ENCODE measurements at places on chromosomes 11 and 22.

- DNase-seq, result no peak
These were observed at the start of gene ARHGAP42 for GRCh38 chr11:100687054-100687629. TSS of gene ARHGAP42 (plus strand) at chr11:100687288. CDS start at chr11:100687679, 391 bp downstream.

DNA sequence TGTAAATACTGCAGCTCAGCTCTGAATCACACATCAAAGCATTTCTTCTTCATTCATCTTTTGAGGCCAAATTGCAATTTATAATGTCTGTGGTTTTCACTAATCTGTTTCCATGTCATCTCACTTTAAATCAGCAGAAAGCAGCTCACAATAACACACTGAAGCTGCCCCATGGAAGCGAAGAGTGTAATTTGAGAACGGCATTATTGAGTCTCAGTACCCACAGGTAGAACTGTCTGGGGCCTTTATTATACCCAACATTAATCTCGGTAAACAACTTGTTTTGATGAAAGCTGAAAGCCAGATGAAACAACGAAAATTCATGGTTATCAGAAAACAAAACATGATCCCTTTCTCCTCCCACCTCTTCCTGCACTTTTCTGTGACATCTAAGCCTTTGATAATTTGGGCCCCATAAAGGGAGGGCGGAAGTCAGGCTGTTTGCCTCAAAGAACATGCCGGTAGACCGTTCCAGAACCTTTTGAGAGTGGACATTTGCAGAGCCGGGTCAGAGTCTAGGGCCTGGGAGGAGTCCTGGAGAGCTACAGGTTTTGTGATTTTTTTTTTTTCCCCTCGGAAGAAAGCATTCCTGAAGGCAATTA is 68.2 kb upstream of the SESN3 start:
- peak; percentile 6 for DNase-seq

DNA sequence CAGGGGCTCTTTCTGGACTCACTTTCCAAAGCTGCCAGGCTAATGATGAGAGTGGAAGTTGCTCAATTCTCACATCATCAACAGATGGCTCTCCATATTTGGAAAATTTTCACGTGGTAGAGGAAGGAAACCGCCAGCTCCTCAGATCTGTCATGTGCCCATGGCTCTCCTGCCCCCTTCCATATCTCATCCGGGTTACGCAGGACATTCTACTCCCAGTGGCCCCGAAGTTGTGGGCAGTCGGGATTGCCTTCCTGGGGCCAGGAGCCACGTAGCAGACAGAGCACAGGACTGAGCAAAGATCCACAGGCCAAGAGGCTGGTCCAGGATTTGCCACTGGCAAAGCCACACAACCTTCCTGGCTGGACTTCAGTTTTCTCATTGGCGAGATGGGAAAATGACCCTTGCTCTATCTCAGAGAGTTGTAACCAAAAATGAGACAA is 38.8 kb downstream of the RPUSD4 start:
- DNase-seq, result no peak

DNA sequence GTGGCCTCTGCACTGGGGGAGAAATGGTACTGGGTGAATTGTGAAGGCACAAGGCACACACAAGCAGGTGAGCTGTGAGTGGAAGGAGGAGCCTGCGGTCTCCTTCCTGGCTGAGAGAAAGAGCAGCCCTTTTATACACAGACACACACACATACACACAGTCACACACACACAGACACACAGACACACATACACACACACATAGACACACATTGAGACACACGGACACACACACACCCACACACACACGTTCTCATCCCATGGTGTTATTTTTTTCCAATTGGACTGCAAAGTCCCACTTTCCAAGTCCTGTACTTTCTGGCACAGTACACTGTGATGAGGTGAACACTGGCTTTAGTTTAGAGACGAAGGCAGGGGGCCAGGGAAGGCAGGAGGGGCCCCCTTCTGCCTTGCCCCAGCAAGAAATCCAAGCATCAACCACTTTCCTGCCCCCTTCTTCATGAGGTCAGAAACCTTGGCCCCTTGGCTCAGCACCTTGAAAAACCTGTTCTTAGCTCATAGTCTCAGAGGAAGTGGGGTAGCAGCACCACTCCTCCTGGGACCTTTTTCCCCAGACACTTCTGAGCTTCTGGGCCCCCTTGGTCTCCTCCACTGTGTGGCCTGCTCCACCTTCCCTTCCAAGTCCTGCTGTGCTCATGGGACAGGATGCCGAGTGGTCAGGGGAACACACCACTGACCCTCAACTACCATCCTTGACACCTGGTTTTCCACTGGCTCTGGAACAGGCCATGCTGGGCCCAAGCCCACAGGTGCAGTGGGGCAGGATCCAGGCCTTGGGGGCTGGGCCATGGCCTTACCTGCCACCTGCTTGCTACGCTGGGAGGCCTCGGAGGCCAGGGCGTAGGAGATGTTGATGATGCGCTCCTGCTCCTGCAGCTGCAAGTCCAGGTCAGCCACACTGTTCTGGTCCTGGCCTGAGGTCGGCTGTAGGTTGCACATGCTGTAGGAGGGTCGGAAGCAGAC is 43.8 kb downstream of the C11orf58 start:
- no peak for DNase-seq

GRCh38 chr11:125348141-125348651 is 147.9 kb downstream of the FEZ1 start:
- DNase-seq, result no peak

- DNase-seq, result no peak
These were observed 206.9 kb downstream of the DBX1 start for GRCh38 chr11:19953336-19953735.

GRCh38 chr11:121740902-121741301 is 288.1 kb upstream of the SORL1-AS1 start:
- no peak for DNase-seq

DNA sequence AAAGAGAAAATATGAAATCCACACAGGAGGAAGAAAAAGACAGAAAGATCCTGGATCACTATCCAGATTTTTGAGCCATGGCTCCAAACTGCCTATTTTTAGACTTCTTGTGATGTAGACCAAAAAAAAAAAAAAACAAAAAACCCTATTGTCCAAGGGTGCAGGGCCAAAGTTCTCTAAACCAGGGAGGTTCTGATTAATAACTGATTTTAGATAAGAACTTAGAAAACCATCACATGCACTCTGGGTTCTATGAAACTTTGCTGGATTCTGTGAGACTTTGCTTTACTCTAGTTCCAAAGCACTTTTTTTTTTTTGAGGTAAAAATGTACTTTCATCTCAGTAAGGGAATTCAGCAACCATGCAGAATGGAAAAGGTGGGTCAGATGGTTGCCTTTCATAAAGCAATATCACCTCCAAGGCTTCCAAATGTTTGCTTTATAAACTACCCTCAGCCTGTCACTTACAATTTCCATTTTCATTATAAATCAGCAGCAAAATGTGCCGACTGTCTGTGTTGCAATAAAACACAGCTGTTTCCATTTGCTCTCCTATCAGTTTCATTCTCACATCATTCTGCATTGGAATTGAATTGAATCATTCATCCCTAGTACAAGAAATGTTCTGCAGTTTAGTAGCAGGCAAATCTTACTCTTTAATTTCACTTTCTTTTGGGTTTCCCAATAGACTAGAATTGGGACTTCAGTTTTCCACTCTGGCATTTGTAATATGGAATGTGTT is 1584.3 kb upstream of the RAG2 start:
- DNase-seq, result no peak

- DNase-seq, result no peak
These were observed 672 bp downstream of the TMEM135 start for GRCh38 chr11:87038235-87038977.

DNA sequence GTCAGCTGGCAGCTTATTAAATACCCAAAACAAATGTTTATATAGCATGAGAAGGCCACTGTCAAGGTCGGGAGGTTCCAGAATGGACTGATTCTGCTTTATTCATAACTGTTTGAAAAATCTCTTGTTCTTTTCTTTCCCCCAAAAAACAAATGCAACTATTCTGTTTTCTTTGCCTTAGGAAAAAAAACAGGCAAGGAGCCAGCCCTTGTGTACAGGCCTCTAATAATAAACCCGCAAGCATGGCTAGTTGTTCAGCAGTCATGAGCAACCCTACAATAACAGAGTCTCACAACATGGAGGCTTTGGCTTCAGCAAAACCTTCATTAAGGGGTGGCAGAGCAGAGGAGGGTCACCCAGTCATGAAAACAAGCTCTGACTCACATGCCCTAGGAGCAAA is 191.7 kb downstream of the KIRREL3 start:
- DNase-seq, result no peak

GRCh38 chr11:61891331-61892084 is at the start of gene FADS3:
TSS of gene FADS3 (minus strand) at chr11:61891545. CDS start at chr11:61891381, 164 bp downstream.
- peak; percentile 62 for DNase-seq

DNA sequence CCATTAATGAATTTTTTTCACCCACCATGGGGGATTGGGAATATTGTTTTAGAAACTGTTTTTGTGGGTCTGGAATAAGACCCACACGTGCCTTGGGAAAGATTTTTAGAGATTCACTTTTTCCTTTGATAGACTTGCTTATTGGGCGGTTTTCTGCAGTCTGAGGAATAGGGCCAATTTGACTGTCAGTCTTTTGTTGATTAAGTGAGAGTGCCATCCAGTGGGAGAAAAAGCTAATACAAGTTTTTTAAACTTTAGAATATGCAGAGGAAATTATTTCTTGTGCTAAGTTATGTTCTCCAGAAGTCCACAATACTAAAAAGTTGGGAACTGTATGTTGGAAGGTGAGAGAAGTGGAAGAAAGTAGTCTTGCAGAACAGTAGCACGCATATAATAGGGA is 56.1 kb downstream of the PRMT3 start:
- DNase-seq, result no peak

- DNase-seq, result no peak
These were observed 535.1 kb upstream of the ARHGAP42 start for GRCh38 chr11:100151944-100152343.

DNA sequence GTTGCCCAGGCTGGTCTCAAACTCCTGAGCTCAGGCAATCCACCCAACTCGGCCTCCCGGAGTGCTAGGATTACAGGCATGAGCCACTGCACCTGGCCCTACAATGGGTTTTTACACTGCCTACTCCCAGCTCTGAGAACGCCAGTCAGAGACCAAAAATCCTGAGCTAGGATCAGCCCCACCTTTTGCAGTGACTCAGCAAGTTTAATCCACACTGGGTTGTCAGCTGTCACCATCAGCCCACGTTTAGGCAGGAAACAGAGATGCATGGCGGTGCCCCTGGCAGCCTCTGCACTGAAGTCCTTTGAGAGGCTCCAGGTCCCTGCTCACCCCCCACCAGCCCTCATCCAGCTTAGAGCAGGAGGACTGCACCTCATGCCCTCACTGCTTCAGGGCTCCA is 117.6 kb downstream of the ARHGAP8 start:
- DNase-seq, result no peak

GRCh38 chr11:3197878-3198528 is 20.6 kb downstream of the MRGPRG start:
- DNase-seq, result no peak

- DNase-seq, result no peak
These were observed 29.2 kb downstream of the A4GALT start for GRCh38 chr22:42691440-42691839.

- DNase-seq, result no peak
These were observed 120.9 kb downstream of the MAML2 start for GRCh38 chr11:96222102-96222501.

GRCh38 chr11:111719379-111719778 is 46.8 kb downstream of the PPP2R1B start:
- DNase-seq, result no peak

- DNase-seq, result no peak
These were observed 363.5 kb upstream of the PITPNB start for GRCh38 chr22:28282405-28283067.

GRCh38 chr11:104531894-104532293 is 366.4 kb downstream of the CASP12 start:
- DNase-seq, result no peak

GRCh38 chr11:62399172-62399877 is 19.5 kb upstream of the SCGB1A1 start:
- no peak for DNase-seq

- DNase-seq, result no peak
These were observed 453.3 kb upstream of the TENM4 start for GRCh38 chr11:79894111-79894510.

GRCh38 chr22:22085702-22086500 is 103.3 kb upstream of the TOP3B start:
- no peak for DNase-seq

GRCh38 chr11:85595285-85595884 is 31.8 kb downstream of the DLG2 start:
- no peak for DNase-seq

DNA sequence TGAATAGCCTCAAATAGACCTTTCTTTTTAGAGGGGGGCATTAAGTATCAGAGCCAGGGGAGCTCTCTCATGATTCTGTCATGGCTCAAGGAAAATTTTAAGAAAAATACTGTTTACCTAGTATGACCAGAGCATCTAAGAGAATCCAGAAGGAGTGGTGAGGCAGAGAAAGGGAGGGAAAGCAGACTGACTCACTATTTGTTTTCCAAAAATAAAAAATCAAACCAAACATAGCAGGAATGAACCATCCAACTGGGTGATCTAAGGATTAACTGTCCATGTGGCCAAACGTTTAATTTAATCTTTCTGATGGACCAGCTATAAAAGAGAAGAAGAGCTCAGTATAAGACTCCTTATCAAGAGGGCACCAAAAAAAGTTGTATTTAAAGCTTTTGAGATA is 70.8 kb downstream of the GAB2 start:
- DNase-seq, result no peak

- no peak for DNase-seq
These were observed 56.1 kb downstream of the SMCO4 start for GRCh38 chr11:93487032-93487483.

DNA sequence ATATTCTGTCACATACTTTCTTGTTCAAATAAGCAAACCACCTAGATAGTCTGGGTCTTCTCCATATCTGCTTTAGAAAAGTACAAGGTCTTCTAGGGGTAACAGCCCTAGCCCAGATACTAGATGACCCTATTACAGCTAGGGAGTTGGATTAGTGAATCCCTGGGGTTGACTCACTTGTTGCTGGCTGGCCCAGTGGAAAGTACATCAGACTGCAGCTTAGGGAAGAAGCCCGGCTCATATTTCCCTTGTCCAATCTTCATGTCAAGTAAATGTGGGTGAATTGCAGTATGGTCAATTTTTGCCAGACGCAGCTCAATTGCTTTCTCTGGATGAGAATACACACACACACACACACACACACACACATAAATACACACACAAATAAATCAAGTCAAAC is 79.1 kb upstream of the SCUBE2 start:
- no peak for DNase-seq

DNA sequence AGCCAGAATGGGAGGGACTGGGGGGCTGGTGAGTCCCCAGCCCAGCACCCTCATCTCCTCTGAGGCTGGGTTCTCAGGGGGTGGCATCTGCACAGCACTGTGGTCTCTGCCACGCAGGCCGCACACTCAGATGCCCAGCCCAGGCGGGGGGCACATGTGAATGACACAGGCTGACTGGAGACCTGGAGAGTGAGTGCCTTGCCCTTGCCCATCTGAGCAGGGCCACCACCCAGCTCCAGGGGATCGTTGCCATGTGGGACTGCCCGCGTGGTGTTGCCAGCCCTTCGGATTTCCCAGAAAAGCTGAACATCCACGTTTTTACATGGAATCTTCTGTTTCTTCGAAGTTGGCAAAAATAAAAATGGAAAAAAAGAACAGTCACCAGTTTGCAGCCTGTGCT is 18.9 kb downstream of the PRDM11 start:
- DNase-seq, result no peak
